ENCODE measurements at places on chromosomes 3 and 15.

GRCh38 chr15:89814112-89814742, 425 bp downstream of the ANPEP start:
- peak; percentile 31 for DNase-seq

DNA sequence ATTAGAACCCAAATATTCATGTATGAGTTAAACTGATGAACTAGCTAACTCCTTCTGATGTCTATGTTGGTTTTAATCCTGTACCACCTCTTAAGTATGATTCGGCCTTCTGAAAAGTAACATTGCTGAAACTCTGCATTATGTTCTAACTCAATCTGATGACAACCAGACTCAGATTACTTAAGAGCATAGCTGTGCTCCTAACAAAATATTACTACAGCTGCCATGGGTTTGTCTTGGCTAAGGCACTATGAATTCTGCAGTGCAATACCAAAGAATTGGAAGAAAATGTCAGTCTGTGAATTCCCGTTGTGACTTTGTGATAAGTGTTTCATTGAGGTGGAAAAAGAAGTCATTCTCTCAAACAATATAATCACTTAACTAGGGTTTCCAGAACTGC, 224.4 kb downstream of the ZMAT3 start:
- no peak for DNase-seq

GRCh38 chr3:173403376-173403775, 5.8 kb downstream of the NLGN1 start:
- DNase-seq, result peak; percentile 14

GRCh38 chr3:108271626-108272025, 24.7 kb upstream of the HHLA2 start:
- no peak for DNase-seq

GRCh38 chr15:34644851-34645250, 61.4 kb upstream of the GOLGA8B start:
- no peak for DNase-seq

DNA sequence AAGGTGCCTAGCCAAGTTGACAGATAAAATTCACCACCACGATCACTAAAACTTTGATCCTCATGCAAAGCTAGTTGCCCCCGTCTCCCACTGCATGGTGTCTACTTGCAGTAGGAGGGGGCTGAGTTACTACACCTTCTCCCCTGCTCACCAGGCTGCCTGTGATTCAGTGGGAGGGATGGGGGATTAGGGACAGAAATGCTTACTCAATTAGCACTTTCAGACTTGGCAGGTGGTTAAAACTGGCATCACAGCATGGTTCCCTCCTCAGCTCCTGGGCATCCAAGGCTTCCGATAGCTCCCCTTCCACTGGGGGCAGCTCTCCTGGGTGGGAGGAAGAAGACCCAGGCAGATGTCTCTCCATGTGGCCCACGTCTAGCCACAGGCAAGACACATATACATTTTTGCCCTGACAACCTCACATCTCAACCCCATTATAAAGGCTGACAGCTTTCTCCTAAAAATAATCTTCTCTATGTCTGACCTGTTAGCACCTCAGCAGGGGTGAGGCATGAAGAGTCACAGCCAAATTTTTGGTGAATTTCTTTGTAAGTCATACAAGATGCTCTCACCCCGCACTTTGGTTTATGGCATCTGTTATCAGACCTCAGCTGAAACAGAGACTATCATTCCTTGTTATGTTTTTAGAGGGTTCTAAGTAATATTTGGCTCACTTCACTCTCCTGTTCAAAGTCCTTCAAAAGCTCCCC, 369.0 kb downstream of the SV2B start:
- DNase-seq, result no peak

DNA sequence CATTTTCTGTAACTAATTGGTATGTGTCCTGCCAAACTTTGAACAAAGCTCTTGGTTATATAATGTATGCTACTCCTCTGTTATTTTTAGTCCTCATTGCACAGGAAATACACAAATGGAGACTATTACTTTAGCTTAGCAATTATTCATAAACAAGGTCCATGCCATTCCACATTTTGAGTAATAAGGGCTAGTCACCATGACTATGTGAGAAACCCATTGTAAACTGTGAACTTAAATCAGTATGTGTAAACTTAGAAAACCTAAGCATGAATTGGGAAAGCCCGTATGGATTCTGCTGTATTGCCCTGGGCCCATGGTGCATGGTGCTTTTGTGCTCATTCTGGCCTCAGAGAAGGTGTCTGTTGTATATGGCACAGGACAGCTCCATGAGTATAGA, 100.3 kb downstream of the HCN4 start:
- no peak for DNase-seq

DNA sequence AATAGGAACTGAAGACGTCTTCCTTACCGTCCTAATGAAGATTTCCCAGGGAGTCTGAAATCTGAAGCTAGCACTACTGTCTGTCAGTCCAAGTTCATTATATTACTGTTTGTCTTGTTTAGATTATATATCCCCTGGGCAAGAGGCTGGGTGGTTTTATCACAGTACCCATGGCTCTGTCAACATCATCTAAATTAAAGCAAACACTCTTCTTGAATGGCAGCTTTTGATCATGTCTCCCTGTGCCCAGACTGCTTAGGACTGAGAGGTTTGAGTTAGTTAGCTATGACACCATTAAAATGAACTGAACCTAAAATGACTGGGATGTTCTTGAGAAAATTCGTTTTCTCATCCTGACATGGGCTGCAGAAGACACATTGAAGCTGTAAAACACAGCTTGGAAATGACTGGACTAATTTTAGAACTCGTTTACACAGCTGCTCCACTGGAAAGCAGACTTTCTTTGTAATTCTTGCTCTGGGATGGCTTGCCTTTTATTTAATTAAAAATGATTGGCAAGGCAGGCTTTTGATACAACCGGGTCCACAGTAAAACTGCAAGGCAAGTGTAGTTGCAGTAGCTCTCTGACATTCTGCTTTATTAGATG, 243.5 kb downstream of the MFSD1 start:
- peak; percentile 80 for DNase-seq

DNA sequence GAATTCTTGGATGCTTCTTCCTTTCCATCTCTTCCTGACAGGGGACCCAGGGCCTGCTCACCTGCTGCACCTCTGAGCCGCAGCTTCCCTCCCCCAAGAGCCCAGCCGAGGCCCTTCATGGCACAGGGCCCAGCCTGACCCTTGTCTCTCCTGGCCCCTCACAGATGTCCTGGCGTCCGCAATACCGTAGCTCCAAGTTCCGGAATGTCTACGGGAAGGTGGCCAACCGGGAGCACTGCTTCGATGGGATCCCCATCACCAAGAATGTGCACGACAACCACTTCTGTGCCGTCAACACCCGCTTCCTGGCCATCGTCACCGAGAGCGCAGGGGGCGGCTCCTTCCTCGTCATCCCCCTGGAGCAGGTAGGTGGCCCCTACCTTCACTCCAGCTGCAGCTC, 66.2 kb downstream of the CORO2B start:
- DNase-seq, result no peak

GRCh38 chr15:31556494-31557150, 230.0 kb downstream of the KLF13 start:
- no peak for DNase-seq

- DNase-seq, result no peak
Observed at GRCh38 chr3:97930018-97930417, 42.2 kb downstream of the RIOX2 start.

GRCh38 chr15:98698792-98699191, 50.5 kb downstream of the IGF1R start:
- DNase-seq, result no peak

- no peak for DNase-seq
Observed at GRCh38 chr3:4864503-4864902, 114.7 kb upstream of the BHLHE40 start.

GRCh38 chr15:74011610-74012009, 17.1 kb downstream of the PML start:
- no peak for DNase-seq

DNA sequence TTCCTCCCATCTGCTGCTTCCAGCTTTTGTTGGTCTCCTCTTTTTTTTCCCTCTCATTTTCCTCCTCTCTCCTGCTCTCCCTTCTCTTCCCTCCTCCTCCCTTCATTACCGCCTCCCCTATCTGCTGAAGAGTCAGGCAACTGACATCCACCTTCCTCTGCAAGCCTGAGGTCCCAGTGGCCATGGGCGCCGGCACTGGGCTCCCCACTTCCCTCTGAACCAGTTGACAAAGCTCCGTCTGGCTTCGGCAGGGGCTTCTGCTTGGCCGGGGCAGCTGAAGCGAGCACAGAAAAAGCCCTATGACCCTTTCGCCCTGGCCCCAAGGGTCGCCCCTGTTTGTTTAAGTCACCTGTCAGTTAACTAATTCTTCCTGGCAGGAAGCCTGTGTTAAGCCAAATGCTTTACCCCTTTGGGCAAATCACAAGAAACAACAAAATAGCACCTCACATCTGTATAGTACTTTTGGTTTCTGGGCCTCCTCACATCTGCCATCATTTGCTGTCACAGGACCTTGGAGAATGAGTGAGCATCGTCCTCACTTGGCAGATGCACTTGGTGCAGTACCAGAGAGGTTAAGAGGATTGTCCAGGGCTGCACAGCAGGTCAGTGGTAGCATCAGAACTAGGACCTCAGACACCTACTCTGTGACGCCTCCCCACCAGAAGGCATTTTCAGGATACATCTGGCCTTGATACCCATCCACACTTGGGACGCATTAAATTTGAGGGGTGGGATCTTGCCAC, 27.7 kb downstream of the ITGA11 start:
- no peak for DNase-seq

DNA sequence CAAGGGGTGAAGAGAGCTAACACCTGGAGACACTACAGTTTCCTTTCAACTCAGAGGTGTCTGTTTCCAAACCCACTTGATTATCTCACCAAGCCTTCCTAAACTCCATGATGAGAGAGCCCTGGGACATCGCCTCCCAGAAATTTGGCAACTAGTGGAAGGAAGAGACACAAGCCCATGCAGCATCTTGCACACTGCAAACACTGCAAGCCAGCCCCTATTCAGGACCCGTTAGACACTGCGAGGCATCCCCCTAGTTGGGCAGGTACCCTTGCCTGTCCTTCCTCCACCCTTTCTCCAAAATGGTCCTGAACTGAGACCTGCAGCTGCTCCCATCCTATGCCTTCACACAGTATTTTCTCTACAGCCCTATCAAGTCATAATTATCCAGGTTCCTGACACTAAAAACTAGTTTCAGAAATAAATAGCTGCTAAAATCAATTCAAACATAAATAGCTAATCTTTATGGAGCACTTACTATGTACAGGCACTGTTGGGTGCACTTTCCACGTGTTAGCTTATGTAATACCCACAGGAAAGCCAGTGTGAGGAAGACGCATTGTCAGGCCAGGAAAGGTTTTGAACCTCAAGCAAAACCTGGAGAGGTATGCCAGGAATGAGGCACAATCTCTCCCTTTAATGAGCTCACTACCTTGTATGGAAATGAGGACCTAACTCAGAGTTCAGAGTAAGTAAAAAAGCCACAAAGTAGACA, 2.8 kb downstream of the MAGI1 start:
- no peak for DNase-seq

DNA sequence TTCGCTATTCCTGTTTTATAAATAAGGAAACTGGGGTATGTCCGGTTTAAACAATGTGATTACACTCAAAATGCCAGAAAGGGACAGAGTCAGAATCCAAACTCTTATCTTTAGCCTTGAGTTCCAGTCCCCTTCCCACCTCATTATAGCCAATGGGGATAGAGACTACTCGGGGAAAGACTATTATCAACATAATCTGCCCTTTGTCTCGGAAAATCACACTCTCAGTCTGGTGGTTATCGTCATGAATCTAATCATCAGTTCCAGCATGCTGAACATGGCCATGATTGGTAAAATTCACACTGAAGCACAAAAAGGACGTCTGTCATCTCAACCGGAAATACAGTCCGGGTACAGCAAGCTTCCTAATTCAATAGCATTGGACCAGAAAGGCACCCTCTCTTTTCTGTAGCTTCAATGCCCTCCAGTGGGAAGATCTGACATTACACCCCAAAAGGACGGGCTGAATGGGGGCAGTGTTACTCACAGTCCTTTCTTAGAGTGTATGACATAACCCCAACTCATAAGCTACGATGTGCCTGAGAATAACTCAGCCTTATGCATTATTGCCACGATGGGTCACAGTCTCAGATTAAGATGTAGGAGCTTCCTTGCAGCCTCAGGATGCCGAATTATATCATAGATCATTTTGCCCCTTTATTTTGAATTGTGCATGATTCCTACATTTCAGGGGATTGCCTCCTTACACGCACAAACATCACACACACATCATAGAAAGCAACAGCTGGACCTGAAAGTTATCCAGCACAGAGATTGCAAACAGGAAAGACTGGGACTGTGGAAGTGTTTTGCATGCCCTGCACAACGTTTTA, 390.4 kb upstream of the LMCD1 start:
- DNase-seq, result peak; percentile 69

DNA sequence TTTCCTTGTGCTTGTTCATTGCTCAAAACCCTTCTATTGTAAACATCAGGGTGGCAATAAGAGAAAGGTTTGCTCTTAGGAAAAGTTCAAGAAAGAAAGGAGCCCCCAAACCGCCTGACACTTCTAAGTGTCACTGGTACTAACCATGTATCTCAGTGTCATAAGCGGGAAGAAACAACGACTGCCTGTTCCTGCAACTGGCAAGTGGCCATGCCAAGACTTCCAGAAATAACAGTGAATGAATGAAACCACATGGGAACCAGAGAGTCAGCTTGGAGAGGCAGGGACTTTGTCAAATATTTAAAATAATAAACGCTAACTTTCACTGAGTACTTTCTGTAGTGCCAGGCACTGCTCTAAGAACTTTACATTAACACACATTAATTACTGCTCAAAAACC, 1.1 kb downstream of the PLSCR2 start:
- DNase-seq, result peak; percentile 42

GRCh38 chr3:42773409-42773751, 327 bp upstream of the CCDC13 start:
- no peak for DNase-seq

Data from DMS53 (cell line).